ENCODE measurements at places on chromosomes 11 and 22.

DNA sequence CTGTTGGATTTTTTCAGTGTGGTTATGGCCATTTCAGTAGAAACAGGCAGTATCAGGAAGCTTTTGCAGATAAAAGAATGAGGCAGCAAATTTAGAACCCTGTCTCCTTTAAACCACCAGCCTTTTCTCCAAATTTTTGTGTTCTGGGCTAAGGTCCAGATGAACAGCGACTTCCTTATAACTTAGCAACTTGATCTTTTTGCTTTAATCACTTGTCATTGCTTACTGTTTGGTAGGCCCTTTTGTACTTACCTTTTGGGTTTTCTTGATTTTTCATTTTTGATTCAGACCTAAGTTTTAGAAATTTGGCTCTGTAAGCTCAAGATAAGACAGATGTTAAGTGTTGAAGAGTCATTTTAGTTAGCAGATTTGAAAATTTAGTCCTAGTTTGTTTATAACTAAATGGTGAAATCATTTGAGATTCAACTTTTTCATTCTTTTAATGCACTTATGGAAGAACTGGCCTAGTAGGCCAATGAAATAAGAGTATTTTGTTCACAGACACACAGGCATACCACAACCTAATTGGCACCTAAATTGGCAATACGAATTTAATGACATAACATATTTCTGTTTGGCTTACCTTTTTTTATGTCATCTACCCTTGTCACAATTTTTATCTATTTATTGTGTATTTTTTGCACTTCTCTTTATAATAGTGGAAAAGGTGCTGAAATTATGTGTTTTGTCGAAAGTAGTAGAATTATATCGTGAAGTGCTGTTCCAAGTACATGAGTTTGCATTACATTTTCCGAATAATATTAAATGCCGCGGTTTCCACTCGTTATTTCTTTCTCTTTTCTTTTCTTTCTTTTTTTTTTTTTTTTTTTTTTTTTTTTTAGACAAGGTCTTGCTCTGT is 2.1 kb downstream of the RTN3 start:
- DNase-seq, result no peak

- DNase-seq, result no peak
Measured at GRCh38 chr11:102252339-102252891, 64.9 kb upstream of the BIRC3 start.

DNA sequence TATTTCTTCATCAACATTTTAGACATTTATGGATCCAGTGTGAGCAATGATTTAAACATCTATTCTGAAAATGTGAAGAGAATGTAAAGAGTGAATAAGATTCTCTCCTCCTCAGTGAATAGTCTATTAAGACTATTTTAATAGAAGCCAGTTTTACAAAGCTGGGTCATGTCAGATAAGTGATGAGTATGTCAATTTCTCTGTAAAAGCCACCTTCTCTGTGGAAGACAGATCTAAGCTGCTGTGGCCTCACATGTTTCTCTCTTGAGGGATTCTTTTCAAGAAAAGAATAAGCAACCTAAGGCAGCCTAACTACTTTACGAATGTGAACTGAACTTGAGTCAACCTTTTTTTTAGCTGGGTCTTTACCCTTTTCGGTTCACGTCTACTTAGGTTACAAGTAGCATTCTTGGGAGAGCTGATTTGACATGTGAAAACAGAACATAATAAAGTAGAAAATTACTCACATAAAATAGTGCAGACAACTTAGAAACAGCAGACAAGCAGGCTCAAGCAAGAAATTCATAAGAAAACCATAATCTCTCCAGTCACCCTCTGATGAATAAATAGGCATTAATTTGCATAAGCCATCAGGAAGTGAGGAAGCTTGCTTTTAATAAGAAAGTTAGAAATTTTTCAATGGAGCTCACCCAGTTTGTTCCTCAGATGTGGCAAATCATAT is 9.9 kb downstream of the CTSC start:
- no peak for DNase-seq

DNA sequence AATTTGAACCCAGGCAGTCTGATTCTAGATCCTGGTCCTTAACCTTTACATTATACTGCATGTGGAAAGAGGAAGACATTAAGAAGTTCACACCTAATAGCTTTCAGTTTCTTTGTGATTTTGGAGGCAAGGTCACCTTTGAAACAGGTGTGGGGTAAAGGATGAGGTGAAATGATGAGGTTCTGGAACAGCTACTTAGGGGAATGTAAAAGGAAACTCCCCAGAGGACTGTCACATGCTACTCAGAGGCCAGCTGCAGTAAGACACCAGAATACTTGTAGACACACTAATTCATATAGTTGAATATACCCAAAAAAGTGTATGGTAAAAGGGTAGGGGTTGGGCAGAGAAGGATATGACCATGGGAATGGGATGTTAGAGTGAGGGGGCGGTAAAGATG is 5.4 kb downstream of the APIP start:
- DNase-seq, result no peak

DNA sequence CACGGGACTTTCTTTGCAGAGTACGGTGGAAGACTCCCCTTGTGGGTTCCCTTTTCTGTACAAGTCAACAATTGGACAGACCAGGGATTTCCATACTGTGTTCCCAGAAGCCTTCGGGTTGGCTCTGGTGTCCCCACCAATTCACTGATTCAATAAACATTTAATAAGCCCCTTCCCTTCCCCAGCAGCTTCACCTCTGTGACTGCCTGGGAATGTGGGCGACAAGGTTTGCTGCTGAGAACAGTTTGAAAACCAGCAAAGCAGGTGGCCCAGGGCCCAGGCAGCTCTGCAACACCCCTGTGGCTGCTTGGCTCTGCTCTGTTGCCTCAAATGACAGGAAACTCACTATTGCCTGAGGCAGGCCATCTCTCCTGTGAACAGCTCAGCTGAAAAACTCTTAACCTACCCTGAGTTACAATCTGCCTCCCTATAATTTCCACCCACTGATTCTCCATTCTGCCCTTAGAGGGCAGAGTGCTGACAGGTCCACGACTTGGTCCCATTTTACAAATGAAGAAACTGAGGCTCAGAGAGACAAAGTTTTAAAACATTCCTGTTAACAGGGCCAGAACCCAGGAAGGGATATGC is 10.4 kb downstream of the ADORA2A start:
- DNase-seq, result peak; percentile 65

DNA sequence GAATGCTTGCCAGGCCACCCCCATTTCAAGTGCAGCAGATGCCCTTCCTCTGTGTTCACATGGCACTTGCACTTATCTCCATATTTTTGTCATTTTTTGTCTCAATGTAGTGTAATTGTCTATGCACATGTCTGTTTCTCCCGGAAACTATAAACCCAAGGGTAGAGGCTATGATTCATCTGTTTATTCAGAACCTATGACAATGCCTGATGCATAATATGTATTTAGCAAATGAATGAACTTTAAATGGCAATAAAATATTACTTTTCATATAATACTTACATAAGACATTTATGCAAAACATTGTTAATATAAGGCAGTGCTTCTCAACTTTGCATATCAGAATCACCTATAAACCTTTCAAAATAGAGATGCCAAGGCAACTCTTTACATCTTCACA is 6.7 kb downstream of the PAK1 start:
- peak; percentile 57 for DNase-seq

DNA sequence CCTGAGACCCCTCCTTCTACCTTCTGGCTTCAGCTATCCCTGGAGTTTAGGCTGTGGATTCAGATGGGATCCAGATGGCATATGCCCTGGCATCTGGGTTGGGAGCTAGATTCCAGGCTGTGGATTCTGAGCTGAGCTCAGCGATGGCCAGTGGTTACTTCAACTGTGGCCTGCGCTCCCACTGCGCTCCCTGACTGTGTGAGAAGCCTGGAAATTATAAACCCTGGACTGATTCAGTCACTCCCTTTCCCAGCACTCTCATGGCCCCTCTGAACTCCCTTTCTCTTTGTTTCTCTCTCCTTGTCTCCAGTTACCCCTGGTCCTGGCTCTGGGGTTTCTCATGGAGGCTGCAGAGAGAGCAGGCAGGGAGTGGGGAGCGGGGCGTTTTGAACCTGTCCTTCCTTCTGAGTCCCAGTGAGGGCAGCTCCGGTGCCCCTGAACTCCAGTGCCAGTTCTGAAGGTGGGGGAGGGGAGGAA is 4.8 kb downstream of the ARHGEF17 start:
- DNase-seq, result no peak

DNA sequence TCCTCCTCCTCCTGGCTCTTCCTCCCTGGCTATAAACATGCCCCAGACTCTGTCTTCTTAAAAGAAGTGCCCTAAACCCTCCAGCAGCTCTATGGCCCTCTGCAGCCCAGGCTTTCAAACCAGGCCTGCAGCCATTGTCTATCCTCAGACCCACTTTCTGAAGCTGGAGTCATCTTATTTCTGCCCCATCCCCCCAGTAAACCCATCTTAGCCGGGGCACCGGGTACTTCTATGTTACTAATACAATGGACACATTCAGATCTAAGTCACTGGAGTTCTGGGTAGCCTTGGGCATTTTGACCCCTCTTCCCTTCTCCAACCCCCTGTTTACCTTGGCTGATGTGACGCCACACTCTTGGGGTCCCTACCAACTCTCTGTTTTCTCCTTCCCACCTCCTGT is 29.7 kb upstream of the CACNG2 start:
- DNase-seq, result no peak

DNA sequence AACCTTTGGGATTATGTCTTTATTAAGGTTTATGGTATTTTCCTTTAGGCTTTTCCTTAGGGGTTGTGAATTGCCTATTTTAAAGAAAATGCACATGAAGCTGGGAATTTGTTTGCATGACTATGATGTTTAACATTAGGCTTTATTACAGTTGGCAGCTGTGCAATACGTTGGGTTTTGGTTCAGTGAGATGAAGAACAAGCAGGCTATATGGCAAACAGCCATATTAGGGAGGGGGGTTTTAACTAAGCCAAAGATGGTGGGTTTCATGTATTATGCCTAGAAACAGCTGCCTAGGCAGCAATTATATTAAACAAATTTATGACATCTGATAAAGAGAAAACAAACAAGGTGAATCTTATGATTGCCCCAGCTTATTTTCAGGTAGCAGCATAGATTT is 880.8 kb downstream of the FAM181B start:
- no peak for DNase-seq

DNA sequence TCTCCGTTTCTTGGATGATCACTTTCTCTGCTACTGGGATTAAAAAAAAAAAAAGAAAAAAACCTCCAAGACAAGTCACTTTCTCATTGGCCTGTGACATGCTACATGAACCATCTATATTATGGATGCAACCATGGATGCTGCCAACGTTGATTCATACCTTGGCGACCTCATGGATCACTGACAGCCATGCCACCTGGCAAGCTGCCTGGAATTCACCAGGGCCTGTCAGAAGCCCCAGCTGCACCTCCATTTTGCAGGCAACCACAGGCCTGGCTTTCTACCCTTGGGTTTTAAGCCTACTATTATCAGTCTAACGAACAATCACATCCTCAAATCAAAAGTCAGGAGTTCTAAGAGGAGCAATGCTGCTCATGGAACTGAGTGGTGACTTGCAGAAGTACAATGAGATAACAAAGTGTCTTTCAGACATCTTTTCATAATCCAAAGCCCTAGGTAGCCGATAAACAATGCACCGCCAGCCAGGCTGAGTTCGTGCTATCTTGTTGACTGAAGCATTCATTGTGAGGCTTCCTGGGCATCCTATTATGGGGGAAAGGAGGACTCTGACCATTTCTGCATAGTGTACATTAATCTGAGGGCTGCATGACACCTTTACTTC is 48.0 kb upstream of the CADM1 start:
- DNase-seq, result no peak

GRCh38 chr11:1574238-1574932 is 2.3 kb upstream of the DUSP8 start:
- DNase-seq, result peak; percentile 44

DNA sequence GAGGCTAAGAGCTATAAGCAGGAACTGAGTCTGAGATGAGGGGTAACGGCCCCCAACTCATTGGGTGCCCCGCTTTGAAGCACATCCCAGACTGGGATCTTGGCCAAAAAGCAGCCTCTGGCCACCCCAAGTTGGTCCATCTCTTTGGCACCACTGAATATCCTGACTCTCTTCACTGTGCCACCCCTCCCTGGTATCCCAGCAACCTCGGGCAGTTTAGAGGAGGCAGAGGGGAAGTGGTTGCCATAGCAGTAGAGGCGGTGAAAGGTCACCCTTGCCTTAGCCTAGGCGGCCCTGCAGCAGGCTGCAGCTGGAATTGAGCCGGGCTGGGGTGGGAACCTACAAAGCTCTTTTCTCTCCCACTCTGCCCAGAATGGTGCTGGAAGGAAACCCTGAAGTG is 1.1 kb downstream of the PELI3 start:
- no peak for DNase-seq

DNA sequence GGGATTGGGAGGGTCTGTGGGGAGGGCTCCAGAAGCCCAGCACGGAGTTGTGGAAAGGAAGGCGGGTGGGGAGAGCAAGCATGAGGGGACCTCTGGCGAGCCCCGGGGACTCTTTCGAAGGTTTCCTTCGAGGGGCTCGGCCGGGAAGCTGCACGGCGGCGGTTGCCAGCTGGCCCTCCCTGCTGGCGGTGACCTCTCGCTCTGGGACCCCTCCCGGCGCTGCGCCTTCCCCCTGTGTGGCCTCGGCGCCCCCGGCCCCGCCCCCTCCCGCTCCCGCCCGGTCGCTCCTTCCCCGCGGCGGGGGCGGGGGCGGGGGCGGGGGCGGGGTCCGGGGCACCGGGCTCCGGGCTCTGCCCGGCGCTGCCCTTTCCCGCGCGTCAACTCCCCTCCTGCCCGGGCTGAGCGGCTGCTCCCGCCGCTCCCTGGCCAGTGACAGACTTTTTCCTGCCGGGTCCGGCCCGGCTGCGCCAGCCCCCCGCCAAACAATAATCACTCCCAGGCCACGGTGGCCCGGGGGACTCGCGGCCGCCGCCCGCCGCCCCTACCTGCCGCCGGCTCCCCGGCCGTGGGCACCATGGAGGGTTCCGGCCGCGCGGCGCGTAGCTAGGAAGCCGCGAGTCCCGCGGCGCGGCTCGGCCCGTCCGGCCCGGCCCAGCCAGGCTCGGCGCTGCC is 941 bp downstream of the CLCF1 start:
- DNase-seq, result no peak

DNA sequence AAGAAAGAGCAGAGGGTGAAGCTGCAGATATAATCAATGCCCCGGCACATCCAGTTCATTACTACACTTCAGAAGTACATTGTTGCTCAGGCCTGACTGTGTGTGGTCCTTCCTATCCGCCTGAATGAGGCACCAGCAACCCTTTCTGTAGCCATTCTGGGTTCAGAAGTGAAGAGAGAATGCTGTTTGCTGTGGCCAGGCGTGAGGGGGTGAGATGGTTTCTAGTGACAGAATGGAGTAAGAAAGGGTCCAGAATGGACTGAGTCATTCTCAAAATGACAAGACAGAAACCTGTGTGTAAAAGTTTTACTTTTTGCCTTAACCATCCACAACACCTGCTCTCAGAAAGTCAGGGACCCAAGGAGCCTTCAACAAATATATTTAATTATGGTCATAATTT is 334.8 kb downstream of the GUCY1A2 start:
- no peak for DNase-seq

DNA sequence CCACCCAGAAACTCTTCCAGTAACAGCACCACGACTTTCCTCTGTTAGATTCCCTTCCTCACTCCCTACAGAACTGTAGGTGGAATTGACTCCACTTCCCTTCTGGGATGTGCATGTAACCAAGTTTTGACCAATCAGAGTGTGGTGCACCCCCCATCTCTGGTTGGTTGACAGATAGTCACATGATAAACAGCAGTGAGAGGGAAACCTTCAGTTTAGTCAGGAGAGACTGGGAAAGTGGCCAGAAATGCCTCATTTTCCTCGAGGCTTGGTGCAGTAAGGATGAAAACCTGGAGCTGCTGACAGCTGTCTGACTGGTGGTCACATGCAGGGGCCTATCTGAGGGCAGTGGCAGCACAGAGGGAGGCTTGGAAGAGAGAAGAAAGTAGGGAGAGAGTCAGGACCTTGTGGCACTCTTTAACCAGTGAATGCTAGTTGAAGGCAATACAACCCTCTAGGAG is 67.3 kb upstream of the GRK3 start:
- DNase-seq, result peak; percentile 14

Measured in epithelial cell of esophagus (primary cell).